ENCODE measurements at places on chromosomes 6 and 20.

DNA sequence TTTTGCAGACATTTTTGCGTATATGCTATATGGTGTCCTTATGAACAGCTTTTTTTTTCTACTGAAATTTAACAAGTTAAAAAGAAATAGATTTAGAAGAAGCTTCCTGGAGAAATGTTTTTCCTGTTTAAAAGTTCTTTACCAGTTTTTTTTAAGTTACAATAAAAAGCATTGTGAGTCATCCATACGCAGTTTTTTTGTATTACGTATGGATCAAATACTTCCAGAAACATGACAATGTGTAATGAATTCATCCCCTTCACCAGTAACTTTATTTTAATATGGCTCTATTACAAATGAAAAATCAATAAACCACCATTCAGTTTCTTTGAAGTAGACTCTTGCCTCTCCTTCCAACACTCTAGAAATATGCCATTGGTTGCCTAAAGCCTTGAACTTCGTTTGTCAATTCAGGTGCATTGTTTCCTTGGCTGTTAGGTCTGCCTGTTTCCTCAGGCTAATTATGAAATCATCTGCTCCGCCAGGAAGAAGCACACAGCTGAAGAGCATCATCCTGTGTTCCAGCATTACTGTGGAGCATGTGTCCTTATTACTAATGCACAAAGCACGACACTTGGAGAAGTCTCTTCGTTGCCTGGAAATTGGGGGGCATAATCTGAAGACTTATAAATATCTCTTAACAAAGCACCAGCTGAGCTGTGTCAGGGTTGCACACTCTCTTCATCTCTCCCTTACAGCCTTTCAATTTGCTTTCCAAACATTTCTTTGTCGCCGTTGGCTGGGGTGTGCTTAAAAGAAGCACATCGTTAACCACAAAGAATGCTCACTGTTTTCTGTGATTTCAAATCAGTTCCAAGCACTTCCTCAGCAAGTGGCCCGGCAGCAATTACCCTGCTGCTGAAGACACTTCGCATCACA lies 9.6 kb downstream of the MOXD1 start:
- DNase-seq, result no peak

GRCh38 chr6:151391471-151392413 lies at the start of gene ZBTB2:
ZBTB2 (minus strand) TSS chr6:151391559; CDS start chr6:151373637, 17,922 bp downstream.
- peak; percentile 3 for DNase-seq

- no peak for DNase-seq
Observed at GRCh38 chr6:6700407-6701270, 112.1 kb downstream of the LY86 start.

DNA sequence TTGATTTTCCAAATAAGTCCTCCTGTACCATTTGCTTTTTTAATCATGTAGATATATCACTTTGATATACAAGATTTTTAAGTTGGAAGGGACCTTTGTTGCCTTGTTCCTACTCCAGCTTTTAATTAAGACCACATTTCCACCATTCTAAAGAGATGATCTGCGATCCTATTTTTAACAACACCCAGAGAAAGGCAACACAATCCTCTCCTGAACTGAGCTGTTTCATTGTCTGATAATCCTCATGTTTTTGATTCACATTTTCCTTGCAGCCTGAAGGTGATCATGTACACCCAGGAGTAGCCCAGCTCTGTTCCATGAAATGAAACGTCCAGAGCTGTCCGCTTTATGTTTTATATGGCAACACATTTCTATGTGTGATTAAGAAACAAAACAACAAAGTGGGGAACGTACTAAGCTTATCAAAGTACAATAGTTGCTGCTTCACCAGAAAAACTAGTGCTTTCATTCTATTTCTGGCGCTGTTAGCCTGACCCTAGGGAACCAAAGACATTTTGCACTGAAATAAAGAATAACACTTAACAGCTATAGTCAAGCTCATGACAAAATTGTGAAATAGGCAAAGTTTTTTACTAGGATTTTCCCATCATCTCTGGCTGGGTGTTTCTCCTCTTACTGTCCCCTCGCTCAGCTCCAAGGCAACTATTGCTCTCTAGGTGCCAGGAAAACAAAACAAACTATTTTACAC lies 22.6 kb upstream of the TRAF3IP2 start:
- DNase-seq, result no peak

DNA sequence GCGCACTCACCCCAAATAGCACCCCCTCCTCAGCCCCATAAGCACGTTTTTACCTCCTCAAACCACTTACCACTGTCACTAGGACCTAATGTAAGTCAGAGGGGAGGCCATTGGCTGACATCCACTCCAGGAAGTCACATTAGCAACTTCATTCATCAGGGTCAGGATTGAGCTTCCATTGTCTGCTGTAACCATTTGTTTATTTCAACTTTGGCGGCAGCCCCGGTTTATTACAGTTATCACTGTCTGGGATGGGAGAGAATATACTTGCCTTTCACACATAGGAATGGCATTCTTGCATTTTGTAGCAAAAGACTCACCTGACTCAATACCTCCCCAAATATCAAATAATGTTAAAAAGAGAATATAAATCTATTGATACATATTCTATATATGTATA lies 38.3 kb downstream of the MAFB start:
- DNase-seq, result no peak

- no peak for DNase-seq
Observed at GRCh38 chr20:2604506-2604835, 48.0 kb upstream of the NOP56 start.

DNA sequence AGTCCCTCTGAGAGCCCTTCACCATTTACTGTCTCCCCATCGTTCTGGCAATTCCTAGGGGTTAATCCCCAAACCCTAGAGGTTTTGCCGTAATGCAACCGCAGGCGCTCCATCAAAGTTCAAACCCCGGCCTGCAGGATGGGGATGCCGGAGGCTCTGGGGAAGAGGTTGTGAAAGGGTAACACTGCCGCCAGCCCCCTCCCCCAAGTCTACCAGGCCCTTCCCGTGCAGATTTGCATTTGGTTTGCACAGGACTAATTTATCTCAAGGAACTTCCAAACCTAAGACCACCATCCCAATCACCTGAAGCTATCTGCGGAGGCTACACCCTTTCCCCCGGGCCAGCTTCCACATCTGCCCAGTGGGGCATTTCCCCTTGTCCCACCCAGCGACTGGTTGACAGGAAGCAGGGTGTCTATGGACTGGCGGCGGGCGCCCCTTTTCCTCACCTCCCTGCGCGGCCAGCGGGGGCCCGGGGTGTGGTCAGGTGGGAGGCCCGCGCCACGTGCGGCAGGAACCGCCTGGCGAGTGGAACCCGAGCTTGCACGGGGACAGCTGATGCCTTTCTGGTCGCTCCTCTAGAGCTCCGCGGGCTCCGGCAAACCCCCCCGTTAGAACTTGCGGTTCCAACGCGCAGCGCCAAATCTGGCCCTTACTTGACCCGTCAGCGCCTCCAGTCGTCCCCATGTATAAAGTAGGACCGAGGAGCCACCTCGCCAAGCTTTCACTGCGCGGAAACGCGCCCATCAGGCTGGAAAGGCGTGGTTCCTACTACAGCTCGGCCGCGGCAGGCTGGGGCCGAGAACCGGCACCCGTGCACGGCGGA lies 9.4 kb upstream of the SLC4A11 start:
- DNase-seq, result no peak

GRCh38 chr6:14442242-14442641 lies 324.7 kb downstream of the CD83 start:
- no peak for DNase-seq

DNA sequence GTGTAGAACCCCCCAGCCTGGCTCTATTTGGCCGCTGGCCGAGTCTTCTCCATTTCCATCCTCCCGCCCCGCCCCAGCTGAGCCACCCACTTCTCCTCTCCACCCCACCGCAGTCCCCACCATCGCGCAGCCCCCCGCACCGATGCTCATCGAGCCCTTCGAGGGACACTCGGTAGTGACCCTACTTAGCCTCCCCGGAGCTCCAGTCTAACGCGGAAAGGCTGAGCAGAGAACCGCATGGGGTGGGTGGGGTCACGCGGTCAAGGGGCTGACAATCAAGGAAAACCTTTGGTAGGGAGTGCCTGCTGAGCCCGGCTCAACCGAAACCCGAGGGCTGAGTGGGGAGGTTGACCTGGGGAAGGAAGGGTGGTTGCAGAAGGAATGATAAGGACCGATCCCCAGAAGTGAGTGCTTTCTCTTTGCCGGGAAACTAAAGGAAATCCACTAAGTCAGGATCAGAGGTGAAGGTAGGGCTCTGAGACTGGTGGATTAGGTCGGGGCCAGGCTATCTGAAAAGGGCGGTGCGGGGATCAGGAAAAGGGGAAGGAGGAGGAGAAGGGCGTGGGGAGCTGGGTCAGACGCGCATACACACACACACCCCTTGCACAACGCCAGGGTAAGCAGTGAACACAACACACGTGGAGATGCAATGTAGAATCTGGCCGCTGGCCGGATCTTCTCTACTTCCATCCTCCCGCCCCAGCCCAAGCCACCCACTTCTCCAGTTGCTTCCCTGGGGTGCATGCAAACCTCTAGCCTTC lies 49.8 kb downstream of the CPXM1 start:
- no peak for DNase-seq

- peak; percentile 14 for DNase-seq
Observed at GRCh38 chr6:136288566-136289326, 900 bp downstream of the BCLAF1 start.

DNA sequence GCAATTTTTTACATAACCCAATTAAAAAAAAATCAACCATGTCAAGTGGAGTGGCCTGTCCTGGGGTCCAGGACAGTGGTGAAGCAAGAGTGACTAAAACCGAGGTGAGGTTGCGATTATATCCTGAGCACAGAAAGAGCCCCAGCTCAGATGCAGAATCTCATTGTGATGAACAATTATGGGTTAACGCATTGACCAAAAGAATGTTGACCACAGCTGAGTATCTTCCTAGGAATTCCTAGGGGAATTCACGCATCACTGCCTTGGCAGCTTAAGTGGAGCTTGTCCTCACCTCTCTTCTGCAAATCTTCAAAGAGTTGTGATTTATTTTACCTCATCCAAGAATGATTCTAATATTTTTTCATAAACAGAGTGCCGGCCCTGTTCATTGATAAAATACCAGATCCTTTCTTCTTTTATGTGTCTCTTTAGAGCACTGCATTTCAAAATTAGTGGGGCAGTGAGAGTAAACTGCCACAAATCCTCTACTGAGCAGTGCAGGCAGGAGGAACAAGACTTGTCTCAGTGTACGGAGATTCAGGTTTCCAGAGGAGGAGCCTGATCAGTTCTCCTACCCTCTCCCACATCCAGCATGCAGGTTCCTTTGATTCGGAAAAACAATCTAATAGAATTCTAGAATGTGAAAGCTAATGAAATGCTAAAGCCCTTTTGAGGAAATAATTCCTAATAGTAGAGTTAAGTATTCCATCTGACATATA lies 60.1 kb upstream of the ZNF184 start:
- DNase-seq, result no peak

- DNase-seq, result no peak
Observed at GRCh38 chr20:48933017-48933766, 11.7 kb downstream of the ARFGEF2 start.

- DNase-seq, result no peak
Observed at GRCh38 chr6:141264101-141264500, 868.6 kb upstream of the GJE1 start.

- DNase-seq, result no peak
Observed at GRCh38 chr6:163711615-163712565, 297.4 kb downstream of the QKI start.

DNA sequence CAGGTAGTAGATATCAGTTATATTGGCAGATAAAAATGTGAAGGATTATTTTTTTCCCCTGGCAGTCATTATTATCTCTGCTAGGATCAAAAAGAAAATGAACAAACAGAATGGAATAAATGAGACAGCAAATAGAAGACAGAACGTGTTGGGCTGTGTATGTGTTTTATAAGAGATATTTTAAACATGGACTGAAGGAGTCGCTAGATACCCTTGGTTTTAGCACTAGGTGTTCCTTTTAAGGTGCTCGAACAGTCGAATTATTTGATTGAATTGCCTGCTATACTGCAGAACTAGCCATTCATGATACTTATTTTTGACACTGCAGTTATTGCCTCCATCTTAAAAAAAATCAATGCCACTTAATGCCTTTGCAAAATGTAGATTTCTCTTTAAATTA lies 3.7 kb downstream of the GRIK2 start:
- DNase-seq, result peak; percentile 64

- DNase-seq, result no peak
Observed at GRCh38 chr20:37133952-37134351, 38.2 kb upstream of the RBL1 start.

DNA sequence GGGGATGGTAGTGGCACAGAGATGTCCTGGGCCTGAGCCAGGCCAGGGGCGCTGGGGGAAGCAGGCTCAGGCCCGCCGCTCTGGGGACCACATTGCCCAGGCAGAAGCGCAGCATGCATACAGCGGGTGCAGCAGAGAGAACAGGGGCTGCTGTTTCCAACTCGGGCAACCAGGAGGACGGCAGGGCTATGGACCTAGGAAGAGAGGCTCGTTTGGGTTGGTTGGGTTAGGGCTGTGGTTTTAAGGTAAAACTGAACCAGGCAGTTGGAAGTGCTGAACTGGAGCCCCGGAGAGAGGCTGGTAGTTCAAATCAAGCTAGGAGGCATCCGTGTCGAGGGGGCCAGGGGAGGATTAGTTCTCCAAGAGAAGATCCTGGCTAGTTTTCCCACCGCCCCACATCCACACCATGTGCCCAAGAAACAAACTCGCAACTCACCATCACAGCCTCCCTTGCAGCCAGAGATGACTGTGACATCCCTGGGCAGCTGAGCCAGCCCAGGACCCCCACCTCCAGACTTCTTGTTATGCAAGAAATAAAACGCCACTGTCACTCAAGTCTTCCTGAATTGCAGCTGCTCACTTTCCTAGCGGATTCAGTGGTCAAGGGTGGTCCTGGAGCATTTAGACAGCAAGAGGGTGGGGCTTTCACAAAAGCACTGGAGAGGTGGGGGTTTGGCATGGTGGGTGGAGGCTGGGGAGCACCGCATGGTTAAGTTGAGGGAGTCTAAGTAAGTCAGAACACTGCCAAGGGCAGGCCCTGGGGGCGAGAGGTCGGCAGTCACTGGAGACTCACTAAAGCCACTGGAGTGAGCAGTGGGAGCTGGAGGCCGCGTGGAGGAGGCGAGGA lies 161.2 kb downstream of the GRM4 start:
- DNase-seq, result no peak

- DNase-seq, result no peak
Observed at GRCh38 chr20:64154590-64155257, 9.5 kb upstream of the MYT1 start.

GRCh38 chr6:158439255-158439654 lies 120.6 kb upstream of the TMEM181 start:
- DNase-seq, result no peak

- DNase-seq, result no peak
Observed at GRCh38 chr20:1777476-1777820, 117.8 kb upstream of the SIRPA start.
